ENCODE measurements at places on chromosomes 7 and 10. TPM values are rescaled to one million over a fixed set of nuclear protein-coding genes. Genes with fewer than 3 reads are reported as not detected.
A peak's percentile ranks its signal among the peaks of the same experiment; 100 is the strongest.

- DNase-seq: no peak
Observed at GRCh38 chr7:32870298-32870697, 21.3 kb downstream of the KBTBD2 start.

NUP205 gene
- 32.9 TPM for polyA plus RNA-seq

DENND11 gene
- polyA plus RNA-seq: 6.6 TPM

MEIG1 gene
- polyA plus RNA-seq: not detected

GRCh38 chr10:63578501-63578900 lies 57.3 kb downstream of the REEP3 start:
- DNase-seq: no peak

DNA sequence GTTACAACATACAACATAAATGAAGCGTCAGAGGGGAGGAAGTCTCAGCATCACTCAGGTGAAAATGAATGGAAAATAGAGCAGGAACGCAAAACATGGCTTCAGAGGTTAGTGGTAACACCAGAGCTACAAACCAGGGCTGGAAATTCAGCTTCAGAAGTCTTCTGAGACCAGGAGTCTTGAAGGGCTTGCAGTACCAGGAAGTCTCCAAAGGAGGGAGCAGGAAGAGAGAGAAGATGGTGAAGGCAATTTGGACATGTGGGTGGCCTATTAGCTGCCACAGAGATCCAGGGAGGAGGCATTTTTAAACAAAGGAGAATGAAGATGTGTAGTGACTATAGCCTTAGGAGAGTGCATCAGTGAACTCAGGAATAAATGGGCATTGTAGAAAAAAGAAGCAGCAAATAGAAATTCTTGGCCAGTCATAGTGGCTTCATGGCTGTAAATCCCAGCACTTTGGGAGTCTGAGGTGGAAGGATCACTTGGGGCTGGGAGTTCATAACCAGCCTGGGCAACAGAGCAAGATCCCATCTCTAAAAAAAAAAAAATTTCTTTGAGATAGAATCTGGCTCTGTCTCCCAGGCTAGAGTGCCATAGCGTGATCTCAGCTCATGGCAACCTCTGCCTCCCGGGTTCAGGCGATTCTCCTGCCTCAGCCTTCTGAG lies 9.3 kb upstream of the TET1 start:
- DNase-seq: peak; percentile 76

DNA sequence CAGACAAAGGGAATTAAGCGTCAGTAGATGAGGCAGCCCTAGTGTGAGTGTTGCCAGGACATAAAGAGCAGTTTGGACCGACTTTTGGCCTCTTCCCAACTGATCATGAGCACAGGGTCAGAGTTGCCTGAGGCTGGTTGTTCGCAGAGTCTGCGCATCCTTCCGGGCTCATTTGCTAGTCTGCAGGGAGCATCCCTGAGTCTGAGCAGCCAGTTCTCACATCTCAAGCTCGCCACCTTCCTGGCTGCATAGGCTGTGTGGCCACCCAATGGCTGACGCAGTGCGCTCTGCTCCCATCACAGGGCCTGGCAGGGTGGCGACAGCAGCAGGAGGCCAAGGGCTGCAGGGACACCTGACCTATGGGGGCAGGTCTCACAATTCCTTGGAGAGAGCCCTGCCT lies 5.0 kb downstream of the GAD2 start:
- no peak for DNase-seq

- DNase-seq: no peak
Observed at GRCh38 chr10:7014721-7015120, 396.1 kb downstream of the SFMBT2 start.

- no peak for DNase-seq
Observed at GRCh38 chr7:10181996-10182395, 791.7 kb upstream of the PHF14 start.

- no peak for DNase-seq
Observed at GRCh38 chr7:133746847-133747246, 380.3 kb upstream of the LRGUK start.

ATP6V0A4 gene
- polyA plus RNA-seq: 0.10 TPM

Data from muscle of leg (tissue), 16 donors.